ENCODE measurements at places on chromosomes 2 and 18.

- no peak for DNase-seq
Measured at GRCh38 chr2:189698020-189698887, 23.8 kb downstream of the ANKAR start.

GRCh38 chr18:35695803-35696202, 114.3 kb downstream of the GALNT1 start:
- peak; percentile 75 for DNase-seq

GRCh38 chr2:182804128-182804527, 62.3 kb downstream of the FRZB start:
- no peak for DNase-seq

- no peak for DNase-seq
Measured at GRCh38 chr2:74872389-74872836, 38.5 kb downstream of the HK2 start.

DNA sequence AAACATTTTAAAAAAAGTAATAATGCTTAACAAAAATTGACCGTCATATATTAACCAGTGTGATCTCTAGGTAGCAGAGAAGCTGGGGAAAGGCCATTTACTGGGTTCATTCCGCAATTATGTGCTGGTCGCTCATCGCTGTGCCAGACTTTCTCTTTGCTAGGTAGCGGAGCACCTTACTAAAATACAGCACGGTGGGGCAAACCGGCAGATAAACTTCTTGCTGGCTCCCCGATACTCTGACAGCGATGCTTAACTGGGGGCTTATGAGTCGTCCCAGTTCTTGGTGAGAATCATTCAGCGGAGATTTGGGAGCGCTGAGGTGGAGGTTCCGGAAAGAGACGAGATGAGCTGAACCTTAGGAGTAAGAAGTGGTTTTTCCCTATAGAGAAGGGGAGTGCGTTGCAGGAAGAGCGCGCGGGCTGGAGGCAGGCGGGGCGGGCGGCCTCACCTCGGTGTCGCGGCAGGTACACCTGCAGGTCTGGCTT, 605 bp downstream of the C2orf68 start:
- DNase-seq = no peak

DNA sequence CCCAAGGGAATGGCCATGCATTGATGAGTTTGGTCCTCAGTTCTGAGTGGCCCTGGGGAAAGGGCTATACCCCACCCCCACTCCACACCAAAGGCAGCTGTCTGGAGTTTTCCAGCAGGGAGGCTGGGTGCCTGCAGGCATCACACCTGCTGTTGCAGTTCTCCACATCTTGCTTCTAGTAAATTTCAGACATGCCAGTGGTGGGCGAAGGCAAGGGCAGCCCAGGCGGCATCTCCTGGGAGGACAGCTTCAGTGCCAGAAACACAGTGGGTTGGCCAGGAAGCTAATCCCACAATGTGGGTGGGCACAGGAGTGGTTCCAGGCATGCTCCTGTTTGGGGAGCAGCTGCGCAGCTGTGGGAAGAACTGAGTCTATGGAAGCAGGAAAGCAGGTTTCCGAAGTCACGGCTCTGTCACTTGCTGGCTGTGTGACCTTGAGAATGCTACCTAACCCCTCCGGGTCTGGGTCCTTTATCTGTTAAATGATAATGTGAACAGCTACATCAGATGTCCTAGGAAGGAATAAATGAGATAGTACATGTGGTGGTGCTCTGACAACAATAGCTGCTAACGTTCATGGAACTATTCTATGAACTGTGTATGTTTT, 84.6 kb upstream of the SPTBN1 start:
- DNase-seq = no peak

DNA sequence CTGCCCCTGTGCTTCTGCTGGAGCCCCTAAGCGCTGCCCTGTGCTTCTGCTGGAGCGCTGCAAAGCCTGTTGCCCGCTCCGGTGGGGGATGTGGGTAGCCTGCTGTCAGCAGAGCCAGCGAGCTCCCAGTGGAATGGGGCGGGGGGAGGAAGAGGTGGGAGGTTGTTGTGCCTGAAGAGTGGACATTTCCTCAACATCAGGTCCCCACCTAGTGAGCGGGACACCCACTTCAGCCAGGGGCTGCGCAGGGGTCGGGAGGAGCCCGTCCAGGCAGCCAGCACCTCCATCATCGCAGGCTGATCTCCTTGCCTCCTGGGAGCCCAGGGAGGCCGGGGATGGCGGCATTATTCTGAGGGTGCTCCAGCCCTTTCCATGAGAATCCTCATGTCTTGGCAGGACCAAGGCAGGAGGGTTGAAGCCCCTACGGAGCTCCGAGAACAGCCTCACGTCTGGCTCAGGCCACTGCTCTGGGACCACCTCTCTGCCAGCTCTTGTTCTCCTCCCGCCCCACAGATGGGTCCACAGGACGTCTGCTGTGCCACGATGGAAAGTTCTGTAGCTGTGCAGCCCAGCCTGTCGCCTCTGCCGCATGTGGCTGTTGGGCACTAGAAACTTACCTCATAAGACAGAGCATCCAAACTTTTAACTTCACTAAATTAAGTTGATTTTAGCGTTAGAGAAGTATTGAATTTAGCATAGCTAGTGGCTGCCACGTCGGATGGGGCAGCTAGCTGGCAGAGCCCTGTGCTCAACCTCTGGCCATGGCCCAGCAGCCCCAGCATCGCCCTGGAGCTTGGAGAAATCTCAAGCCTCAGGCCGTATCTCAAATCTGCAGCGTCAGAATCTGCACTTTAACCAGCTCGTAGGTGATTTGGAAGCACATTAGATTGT, 1.9 kb upstream of the ALLC start:
- DNase-seq = no peak

DNA sequence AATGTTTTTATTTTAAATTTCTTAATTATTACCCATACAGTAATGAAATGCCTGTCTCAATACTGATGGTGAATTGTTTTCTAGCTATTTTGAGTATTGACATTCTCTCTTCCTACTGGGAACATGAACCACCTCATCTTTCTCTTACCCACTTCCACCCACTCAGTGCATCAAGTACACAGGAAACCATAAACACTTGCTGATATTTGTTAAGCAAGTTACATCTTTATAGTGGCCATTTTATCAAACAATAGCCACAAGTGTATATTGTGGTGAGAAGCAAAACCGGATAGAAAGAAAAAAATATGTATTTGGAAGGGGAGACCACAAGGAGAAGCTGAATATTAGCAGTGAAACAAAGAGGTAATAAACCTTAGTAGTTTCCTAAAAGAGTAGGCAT, 368.1 kb upstream of the HNRNPA3 start:
- DNase-seq = no peak

- no peak for DNase-seq
Measured at GRCh38 chr2:184767059-184767458, 168.7 kb downstream of the ZNF804A start.

- DNase-seq = no peak
Measured at GRCh38 chr2:11160731-11161455, 5.6 kb downstream of the SLC66A3 start.

GRCh38 chr2:69043736-69044400, 30.9 kb downstream of the ANTXR1 start:
- DNase-seq = no peak

GRCh38 chr2:181264001-181264400, 193.2 kb upstream of the ITGA4 start:
- DNase-seq = no peak

- no peak for DNase-seq
Measured at GRCh38 chr2:240601831-240602160, 15.3 kb downstream of the CAPN10 start.

DNA sequence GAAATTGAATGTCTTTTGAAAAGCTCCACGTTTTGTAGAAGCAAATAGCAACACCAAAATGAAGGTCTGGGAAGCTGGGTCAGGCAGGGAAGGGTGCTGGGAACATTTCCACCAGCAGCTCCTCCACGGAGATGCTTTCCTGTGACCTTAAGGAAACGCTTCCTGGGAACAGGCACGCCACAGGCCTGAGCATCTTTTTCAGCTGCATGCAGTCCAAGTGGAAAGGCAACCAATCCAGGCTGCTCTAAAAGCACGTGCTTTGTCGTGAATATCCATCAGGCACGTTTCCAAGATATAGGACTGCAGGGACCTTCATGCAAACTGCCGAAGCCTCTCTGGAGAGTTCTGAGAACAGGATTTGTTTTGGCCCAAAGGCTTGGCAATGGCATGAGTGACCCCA, 109.3 kb downstream of the KLHL29 start:
- DNase-seq = no peak

DNA sequence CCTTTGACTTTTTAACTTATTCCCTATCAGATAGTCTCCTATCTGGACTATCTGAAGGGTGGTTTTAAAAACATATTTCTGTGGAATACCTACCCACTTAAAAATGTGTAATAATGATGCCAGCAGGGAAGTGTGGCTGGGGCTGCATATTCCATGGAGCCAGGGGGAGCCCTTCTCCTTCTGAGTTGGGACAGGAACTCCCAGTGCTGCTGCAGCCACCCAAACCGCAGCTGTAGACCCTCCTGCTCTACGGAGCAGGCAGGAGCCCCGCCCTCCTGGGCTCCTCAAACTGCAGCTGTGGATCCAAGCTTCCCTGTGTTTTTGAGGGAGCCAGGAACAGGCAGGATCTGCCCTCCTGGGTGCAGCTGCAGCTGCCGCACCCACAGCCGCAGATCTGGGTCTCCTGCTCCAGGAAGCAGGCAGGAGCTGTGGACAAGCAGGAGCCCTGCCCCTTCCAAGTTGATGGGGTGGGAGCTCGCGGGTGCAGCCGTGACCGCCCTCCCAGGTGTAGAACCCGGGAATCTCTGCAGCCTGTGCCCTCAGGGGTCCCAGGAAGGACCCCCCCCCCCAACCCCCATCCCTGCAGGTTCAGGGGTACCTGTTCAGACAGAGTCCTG, 57.8 kb downstream of the PDK1 start:
- no peak for DNase-seq

- DNase-seq = no peak
Measured at GRCh38 chr2:119233326-119234020, 9.8 kb downstream of the STEAP3 start.

- no peak for DNase-seq
Measured at GRCh38 chr2:163878718-163879117, 142.9 kb upstream of the FIGN start.

- no peak for DNase-seq
Measured at GRCh38 chr18:79963658-79964329, 649 bp upstream of the HSBP1L1 start.

DNA sequence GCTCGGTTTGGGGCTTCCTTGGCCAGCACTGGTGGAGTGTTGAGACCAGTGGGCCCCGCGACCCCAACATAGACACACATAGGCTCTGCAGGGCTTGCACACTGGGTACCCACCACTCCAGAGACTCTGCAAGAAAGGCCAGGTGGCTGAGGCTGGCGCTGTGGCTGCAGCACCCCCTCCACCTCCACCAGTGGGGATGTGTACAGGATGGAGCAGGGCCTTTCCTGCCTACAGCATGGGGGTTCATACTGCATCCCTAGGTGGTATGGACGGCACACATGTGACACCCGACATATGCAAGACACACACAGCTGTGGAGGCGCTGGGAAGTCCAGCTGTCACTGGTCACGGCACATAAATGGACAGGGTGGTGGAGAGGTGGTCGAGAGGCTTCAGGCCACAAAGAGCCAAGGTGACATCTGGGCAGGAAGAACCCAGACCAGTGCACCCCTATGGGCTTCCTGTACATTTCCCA, 1.3 kb downstream of the RNPEPL1 start:
- DNase-seq = no peak

DNA sequence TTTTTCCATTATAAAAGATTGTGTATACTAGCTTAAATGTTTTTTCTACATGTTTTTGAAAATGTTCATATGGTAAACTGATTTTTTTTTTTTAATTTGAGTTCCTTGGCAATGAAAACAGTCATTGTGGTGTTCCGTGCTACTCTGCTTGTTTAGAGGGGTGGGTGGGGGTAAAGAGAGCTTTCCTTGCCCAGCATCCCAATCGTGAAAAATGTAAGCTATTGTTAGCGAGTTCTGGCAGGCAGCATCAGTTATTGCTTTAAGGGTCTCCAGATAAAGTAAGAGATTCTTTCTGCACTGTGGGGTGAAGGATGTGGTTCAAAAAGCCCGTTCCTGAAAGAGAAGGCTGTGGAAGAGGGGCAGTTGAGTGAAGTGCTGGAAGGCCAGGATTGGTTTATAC, 118.4 kb downstream of the TANC1 start:
- DNase-seq = no peak

DNA sequence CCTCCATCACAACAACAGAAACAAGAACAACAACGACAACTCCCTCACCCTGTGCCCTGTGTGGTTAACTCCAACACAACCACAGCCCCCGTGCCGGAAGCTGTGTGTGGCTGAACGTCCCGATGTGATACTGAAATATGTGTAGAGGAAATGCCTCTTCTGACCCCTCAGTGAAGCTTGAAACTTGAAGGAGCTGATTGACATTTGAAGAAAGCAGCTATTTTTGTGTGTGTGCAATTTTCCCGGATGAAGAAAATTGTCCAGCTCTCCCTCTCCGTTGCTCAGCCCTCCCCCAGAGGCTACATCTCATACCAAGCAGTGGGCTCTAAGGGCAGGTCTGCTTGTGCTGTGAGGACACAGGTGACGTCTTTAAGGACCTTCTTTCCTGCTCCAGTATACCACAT, 173.8 kb downstream of the ICOS start:
- no peak for DNase-seq

GRCh38 chr2:71586471-71586870, 133.1 kb downstream of the DYSF start:
- no peak for DNase-seq

DNA sequence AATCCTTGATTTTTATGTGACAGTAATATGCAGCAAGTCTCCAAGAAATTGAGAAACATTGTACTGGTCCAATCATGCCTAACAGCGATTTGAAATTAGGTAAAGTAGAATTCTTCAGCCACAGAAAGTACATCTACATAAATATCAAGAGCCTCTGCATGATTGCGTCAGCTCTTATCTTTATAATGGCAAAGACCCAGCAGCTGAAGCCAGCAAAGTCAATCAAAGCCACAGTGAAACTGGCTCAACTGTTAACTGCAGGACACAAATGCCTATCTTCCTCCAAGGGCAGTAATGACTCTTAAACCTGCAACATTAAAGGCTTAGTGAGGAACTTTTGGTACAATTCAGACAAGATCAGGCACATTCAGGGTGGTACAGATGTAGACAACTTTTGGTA, 102.5 kb downstream of the BARD1 start:
- DNase-seq = no peak

GRCh38 chr2:1032030-1032429, 81.4 kb downstream of the SNTG2 start:
- no peak for DNase-seq

GRCh38 chr18:36780748-36781147, 48.1 kb downstream of the TPGS2 start:
- no peak for DNase-seq

DNA sequence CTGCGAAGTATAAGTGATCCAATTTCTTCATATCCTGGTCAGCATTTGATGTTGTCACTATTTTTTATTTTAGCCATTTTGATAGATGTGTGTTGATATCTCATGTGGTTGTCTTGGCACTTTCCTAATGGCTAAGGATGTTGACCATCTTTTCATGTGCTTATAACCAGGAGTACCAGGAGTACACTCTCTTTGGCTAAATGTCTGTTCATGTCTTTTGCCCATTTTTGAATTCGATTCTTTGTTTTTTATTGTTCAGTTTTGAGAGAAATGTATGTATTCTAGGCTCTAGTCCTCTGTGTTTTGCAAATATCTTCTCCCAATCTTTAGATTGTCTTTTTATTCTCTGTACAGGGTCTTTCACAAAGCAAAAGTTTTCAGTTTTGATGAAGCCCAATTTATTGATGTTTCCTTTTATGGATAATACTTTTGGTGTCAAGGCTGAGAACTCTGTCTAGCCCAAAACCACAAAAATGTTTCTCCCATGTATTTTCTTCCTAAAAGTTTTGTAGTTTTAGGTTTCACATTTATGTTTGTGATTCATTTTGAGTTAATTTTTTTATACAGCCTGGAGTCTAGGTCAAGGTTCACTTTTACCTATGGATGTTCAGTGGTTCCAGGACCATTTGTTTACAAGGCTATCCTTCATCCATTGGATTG, 65.4 kb downstream of the SDC1 start:
- DNase-seq = no peak
